ENCODE measurements at places on chromosomes 16 and 17.
A peak's percentile ranks its signal among the peaks of the same experiment; 100 is the strongest.

DNA sequence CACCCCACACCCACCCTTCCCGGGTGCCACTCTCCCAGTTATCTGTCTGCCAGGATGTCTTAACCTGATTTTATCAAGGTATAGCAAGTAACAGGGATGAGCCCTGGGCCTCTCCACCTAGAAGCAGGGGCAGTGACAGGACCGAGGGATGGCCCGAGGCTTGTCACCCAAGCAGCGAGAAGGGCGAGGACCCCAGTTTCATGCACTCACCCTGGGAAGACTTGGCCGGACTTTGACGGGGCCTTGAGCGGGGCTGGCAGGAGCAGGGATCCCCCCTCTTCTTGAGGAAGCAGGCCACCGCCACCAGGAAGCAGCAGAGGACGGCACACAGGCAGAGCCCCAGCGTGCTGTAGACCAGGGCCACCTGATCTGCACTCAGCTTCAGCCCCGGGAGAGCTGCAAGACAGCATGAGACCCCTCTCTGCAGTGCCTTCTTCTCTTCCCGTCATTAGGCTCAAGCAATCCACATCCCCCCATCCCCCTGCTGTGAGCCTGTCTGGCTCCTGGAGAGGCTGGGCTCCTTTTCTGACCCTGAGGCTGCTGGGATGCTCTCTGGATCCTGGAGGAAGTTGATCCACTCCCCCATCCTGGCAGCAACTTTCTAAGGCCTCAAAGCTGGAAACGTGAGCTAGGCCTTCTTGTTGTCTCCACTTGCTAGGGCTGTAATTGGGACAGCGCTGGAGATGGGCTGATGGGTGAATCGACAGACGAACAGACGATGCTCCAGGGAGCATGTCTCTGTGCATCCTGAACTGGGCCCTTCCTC lies 31.6 kb downstream of the TNFRSF13B start:
- DNase-seq, result no peak

GRCh38 chr17:52027081-52027480 lies 131.4 kb downstream of the CA10 start:
- DNase-seq, result no peak

- no peak for DNase-seq
These were observed 24.5 kb downstream of the TRPV2 start for GRCh38 chr17:16439811-16440351.

- no peak for DNase-seq
These were observed 46.0 kb downstream of the NQO1 start for GRCh38 chr16:69680358-69680757.

- DNase-seq, result peak; percentile 42
These were observed 448 bp downstream of the STAT5B start for GRCh38 chr17:42275527-42276358.

- no peak for DNase-seq
These were observed 31.5 kb downstream of the USP43 start for GRCh38 chr17:9676820-9677310.

DNA sequence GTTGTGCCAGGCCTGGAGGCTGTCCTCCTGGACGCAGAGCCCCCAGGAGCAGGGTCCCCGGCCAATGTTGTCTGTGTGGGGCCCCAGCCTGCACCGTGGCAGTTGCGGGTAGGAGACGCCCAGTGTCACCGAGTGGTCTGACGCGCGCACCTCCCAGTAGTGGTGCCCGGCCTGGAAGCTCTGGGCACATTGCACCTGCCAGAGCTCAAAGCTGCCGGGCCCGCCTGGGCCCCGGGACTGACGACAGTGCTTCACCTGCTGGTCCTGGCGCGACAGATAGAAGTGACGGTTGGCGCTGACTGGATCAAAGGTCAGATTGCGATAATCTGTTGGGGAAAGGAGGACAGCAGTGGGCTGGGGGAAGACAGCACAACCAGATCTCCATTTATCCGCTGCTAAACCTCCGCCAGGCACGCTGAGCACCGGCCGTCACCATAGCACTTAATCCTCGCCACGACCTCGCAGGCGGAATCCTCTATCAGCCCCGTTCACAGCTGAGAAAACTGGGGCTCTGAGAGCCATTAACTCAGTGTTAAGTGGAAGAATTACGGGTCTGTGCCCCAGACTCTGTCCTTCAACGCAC lies 5.6 kb downstream of the TRIM65 start:
- no peak for DNase-seq

GRCh38 chr17:48522031-48522653 lies 8.7 kb downstream of the HOXB1 start:
- peak; percentile 71 for DNase-seq

- DNase-seq, result peak; percentile 12
These were observed 43.4 kb upstream of the ICAM2 start for GRCh38 chr17:64063766-64064224.

DNA sequence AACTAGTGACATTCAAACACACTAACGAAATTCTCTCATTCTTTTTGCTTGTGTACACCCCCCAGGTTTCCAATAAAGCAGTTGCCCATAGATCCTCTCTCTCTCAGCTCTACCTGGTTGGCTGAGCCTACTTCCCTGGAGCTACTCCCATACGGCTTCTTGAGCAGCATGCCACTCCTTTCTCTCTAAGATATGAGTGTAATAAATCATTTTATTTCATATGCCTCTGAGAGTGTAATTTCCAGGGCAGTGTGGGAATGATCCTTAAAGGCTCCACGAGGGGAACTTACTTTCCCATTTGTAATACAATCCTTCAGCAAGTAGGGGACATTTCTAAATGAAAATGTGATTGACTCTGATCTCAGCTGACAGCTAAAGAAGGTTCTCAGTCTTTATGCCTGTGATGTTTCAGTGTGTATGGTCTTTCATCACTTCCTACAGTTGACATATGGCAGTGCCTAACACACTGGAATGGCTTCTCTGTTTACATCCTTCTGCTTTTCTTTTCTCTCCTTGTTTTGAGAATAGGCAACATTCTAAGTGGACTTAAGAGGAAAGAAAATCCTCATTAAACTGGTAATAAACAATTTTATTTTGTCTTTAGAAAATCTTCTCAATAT lies 1194.3 kb upstream of the CDH8 start:
- DNase-seq, result no peak

DNA sequence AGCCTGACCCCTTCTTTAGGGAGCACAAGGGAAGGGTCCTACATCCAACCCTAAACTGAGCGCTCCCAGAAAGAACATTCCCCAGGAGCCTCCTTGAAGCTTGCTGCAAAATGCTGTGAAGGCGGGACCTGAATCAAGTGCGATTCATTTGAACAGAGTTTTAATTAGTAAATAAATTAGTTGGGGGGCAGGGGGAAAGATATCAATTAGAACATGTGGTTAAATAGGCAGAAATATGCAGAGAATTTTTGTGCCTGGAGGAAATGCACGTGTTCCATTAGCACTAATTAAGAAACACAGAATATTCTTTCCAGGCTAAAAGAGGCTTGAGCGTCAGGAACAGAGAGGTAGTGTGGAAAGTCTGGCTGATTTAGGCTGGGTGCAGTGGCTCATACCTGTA lies 38.5 kb upstream of the SHISA9 start:
- DNase-seq, result no peak

- DNase-seq, result no peak
These were observed 7.2 kb downstream of the SRCIN1 start for GRCh38 chr17:38598536-38598935.

- no peak for DNase-seq
These were observed 84.6 kb downstream of the RMI2 start for GRCh38 chr16:11429823-11430222.

DNA sequence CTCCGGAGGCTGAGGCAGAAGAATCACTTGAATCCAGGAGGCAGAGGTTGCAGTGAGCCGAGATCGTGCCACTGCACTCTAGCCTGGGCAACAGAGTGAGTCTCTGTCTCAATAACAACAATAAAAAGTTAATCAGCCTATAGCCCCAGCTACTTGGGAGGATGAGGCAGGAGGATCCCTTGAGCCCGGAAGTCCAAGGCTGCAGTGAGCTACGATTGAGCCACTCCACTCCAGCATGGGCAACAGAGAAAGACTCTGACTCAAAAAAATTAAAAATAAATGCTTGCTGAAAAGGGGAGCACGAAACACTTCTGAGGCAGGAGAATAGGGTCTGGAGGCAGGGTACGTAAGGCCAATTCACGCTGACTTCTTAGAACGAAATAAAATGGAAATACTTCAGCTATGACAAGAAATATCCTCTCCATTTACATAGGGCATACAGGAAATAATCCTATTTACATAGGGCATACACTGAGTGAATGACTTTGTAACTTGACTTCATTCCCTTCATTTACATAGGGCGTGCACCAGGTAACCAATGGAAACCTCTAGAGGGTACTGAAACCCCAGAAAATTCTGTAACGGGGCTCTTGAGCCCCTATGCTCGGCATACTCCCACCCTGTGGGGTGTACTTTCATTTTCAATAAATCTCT lies 3.2 kb upstream of the PRPSAP1 start:
- DNase-seq, result no peak

DNA sequence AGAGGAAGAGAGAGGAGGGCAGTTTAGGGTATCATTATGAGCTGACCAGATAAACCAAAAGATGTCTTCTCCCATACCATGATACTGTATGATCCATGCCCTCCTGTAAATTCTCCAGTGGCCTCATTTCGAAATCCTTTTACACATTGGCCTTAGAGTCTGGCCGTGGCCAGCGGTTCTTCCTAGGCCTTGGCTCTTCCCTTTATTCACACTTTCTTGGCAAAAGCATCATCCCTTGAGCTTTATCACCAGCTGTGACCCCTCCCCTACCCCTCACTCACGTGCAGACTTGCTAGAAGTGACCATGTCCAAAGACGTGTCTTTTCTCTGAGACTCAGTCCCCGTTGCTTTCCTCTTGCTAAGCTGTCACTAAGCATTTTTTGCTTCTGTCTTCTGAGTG lies 22.8 kb downstream of the KATNIP start:
- peak; percentile 18 for DNase-seq

GRCh38 chr16:65062736-65063583 lies 58.9 kb downstream of the CDH11 start:
- no peak for DNase-seq

- no peak for DNase-seq
These were observed 31.9 kb downstream of the ZC3H18 start for GRCh38 chr16:88602091-88602490.

DNA sequence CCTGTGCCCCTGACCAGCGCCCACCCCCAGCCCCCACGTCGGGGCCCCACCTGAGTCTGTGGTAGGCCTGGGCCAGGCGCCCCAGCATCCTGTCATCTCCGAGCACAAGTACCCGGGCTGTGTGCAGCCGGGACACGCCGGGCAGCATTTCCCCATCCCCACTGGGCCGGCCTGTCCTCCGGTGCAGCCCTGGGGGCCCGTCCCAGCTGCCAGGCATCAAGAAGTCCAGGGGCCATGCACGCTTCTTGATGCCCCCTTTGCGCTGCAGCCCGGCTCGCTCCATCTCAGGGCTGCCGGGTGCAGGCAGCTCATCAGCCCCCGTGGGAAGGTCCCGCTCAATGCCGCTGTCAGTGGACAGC lies 29.3 kb upstream of the MFSD6L start:
- DNase-seq, result no peak

DNA sequence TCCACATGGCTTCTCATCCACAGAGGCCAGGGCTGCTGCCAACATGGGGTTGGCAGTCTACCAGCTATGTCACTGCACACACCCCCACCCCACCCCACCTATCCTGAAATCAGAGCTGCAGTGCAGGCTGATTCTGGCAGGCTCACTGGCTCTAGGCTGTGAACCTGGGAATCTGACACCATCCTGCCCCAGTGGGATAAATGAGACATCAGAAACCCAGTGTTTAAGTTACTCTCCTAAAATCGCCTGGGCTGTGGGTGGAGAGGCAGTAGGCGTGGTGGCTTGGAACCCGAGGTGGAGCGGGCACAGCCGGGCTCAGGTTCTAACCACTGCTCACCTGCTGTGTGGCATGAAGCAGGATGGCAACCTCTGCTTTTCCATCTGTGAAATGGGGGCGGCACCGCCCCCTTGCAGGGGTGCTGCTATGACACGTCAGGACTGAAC lies 5.6 kb downstream of the SLC38A8 start:
- DNase-seq, result no peak

DNA sequence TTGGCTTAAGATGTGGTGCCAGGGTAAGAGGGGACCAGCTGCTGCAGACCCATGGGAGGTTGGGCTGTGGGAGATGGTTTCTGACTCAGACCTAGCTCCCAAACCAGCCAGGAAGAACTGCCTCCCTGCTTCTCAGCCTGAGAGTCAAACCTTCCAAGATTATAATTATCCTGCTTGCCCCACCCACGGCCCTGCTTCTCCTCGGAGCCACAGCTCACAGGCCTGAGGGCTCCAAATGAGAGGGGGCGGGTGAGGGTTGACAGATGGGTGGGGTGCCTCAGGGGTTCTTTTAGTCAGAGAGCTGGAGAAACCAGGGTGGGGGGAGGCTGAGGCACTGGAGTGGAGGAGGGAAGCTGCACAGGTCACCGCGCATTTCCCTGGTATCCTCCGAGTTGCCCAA lies 28.7 kb upstream of the GRIN2A start:
- DNase-seq, result no peak

DNA sequence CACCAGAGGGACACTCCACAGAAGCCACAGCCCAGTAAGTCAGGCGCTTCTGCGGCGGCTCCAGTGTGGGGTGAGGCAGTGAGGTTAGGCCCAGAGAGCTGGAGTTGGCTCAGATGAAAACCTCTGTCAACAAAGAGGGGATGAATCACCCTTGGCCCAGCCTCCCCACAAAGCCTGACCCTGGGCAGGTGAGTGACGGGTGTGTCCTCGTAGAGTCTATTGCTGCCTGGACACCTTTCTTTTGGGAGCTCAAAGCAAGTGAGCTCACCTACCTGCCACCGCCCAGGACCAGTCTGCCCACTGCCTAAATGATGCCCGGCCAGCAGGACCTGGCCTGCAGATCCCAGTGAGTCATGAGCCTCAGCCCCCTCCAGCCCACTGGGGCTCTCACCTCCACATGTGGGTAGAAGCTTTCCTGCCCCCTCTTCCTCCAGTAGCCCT lies 24.9 kb upstream of the DBNDD1 start:
- DNase-seq, result no peak

GRCh38 chr16:3664187-3664896 lies 9.9 kb downstream of the DNASE1 start:
- no peak for DNase-seq

- DNase-seq, result no peak
These were observed 9.7 kb downstream of the CCDC57 start for GRCh38 chr17:82202981-82203380.

DNA sequence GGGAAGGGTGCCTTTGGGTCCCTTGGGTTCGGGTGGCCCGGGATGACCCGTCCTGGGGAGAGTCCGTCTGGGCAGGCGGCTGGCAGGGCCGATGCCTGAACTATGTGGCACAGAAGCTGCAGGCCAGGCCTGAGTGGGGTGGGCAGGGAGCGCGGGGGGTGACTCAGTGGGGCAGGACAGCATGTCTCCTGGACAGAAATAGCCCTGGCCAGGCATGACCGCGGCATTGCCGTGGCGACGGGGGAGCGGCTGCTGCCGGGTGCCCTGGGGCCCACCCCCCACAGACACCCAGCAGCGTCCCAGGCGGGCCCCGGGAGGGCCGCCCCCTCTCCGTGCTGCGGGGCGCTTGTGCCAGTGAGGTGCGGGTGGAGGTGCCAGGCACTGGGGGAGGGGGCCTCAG lies 1.8 kb upstream of the C1QTNF8 start:
- DNase-seq, result no peak

DNA sequence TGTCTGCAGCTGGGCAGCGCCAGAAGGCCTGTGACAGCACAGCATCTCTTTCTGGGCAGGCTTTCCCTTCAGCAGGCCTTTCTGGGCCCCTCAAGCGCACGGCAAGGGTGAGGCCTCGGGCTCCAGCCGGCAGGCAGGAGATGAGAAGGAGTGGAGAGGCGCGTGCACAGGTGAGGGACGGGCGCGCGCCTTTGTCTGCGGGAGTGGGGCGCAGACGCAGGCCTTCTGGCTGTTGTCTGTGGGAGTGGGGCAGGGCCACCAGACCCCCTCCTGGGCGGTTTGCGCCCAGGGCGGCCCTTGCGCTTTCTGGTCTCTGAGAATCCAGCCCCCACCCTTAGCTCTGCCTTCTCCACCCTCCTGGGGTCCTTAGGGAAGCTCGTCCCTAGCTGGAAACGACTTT lies 6.5 kb downstream of the ZNF205 start:
- DNase-seq, result no peak
